ENCODE measurements at places on chromosomes 6 and 20.

DNA sequence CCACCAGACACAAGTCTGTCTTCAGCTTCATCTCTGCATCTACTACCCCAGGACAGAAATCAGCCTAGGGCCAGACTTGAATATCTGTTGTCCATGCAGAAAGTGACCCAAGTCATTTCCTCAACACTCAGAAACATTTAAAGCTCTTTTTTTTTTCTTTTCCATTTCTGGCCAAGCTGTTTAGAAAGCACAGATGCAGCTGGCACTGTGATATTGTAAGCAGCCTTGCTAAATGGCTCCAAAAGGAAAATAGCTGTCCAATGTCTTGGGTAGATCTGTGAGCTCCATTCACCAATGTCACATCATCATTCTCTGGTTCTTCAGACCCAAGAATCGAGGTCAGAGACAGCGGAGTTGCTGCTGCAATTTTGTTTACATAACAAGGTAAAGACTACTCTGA is 174.2 kb downstream of the PDE7B start:
- DNase-seq, result no peak

DNA sequence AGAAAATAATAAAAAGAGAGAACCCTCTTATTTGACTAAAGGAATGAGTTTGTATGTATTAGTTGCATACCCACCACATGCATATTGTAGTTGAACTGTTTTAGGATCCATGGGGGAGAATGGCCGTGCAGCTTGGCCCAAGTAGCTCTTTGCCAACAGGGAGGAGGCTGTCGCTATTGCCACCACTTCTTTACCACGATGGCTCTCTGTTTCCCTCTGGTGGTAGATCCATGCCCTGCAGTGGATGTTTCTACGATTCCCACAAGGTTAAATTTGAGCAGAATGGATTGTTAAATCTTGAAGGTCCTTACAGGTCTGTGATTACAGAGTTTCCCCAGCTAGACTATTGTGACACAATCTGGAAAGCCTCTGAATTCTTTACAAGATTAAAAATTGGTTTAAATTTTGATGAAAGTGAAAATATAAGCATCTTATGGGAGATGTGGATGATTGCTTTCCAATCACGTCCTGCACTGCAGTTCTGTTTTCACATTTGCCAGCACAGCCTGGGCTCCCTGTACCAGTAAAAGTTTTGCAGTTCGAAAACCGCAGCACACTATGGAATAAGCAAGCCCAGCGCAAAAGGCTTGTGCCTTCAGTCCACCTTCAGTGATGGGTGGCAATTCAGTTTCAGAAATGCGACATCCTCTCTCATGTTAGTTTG is 34.4 kb upstream of the FNDC1 start:
- peak; percentile 46 for DNase-seq

DNA sequence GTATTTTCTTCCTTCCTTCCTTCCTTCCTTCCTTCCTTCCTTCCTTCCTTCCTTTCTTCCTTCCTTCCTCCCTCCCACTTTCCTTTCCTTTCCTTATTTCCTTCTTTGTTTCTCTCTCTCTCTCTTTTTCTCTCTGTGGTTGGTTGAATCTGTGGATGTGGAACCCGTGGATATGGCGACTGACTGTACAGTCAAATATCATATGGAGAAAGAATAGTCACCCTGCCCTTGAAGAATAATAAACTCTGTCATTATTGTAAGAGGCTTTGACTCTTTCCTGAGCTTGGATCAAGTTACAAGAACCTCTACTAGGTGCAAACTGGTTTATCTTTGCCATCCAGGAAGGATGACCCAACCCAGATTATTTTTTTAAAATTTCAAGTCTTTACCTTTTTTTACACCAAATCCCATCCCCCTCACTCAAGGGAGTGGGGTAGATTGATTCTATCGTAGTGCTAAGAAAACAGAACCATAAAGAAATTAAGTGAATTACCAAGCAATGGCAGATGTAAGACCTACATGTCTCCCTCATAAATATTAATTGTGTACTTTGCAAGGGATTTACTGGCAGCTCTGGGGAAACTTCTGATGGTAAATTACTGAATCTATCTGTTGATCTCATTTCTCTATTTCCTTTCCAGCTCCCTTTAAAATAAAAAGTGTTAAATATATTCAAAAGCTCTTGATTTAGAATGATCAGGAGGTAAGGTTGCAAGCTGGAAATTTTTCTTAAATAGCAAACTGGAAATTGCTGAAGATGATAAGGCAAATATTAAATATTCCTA is 667.5 kb downstream of the UTRN start:
- DNase-seq, result no peak

- no peak for DNase-seq
These were observed 55.6 kb downstream of the ADTRP start for GRCh38 chr6:11722805-11723631.

DNA sequence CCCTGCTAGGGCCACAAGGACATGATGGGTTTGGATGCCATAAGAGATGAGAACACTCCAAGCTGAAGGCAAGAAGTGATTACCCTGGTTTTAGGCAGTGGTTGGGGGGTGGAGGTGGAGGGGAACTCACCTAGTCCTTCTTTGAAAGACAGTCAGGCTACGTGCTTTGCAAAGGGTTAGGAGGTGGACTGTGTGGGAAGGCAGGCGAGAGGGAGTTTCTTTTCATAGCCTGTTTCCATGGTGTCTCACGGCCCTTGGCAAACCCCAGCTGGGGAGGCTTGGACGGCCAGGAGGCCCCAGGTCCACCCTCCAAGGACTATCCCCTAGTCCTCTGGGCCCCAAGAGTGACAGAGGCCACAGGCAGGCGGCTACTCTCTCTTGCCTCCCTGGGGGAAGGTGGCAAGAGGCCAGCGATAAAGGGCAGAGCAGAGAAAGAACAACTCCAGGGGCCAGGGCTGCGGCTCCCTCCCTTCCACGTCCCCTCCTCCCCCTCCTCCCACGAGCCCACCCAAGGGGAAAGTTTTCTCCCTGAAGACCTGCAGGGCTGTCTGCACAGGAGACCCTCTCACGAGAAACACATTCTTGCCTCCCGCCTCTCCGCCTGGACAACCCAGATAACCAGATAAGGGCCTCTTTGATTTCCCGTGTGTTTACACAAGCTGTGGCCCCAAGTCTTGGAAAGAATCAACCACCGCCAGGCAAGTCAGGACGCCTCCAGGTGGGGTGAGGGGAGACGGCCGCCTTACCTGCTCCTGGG is 74.4 kb downstream of the NOL4L start:
- DNase-seq, result no peak

- no peak for DNase-seq
These were observed 67.6 kb upstream of the TMEM200A start for GRCh38 chr6:130298258-130298657.

- DNase-seq, result peak; percentile 98
These were observed 9.2 kb downstream of the TP53INP2 start for GRCh38 chr20:34713194-34713943.

GRCh38 chr20:16246870-16247269 is 326.4 kb downstream of the KIF16B start:
- no peak for DNase-seq

DNA sequence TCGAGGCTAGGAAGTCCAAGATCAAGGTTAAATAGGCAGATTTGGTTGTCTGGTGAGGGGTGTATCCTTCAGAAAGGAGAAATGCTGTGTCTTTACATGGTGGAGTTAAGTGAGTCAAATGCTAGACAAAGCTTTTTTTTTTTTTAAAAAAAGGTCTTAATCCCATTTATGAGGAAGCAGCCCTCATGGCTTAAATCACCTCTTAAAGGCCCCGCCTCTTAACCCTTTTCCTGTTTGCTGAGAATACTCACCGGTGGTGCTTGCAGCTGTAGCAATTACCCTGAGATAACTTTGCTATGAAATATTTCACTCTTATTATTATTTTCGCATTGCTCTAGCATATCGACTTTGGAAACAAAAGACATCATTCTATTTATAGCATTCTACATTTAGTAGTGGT is 30.8 kb downstream of the FBXO30 start:
- no peak for DNase-seq

GRCh38 chr20:21498195-21498594 is 15.7 kb downstream of the NKX2-2 start:
- DNase-seq, result no peak

DNA sequence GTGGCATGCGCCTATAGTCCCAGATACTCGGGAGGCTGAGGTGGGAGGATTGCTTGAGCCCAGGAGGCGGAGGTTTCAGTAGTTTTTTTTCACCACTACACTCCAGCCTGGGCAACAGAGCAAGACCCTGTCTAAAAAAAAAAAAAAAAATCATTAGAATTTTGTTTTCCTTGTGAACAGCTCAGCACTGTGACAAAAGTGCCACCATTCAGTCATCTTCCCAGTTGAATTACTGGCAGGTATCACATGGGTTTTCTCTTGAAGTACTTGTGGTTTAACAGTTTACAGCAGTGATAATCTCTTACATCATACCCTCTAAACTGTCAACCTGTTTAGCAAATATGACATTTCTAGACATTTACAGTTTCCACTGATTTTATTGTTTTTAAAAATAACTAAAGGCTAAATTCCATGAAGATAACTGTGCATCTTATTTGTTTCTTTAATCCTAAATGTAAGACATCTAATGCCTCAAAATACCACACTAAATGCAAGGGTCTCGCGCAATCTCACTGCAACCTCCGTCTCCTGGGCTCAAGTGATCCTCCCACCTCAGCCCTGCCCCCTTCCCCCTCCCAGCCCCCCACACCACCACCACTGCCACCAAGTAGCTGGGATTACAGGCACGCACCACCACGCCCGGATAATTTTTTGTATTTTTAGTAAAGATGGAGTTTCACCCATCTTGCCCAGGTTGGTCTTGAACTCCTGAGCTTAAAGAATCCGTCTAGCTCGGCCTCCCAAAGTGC is 7.0 kb downstream of the TRPC4AP start:
- DNase-seq, result no peak

GRCh38 chr6:168180548-168181011 is 101.6 kb upstream of the FRMD1 start:
- DNase-seq, result no peak

DNA sequence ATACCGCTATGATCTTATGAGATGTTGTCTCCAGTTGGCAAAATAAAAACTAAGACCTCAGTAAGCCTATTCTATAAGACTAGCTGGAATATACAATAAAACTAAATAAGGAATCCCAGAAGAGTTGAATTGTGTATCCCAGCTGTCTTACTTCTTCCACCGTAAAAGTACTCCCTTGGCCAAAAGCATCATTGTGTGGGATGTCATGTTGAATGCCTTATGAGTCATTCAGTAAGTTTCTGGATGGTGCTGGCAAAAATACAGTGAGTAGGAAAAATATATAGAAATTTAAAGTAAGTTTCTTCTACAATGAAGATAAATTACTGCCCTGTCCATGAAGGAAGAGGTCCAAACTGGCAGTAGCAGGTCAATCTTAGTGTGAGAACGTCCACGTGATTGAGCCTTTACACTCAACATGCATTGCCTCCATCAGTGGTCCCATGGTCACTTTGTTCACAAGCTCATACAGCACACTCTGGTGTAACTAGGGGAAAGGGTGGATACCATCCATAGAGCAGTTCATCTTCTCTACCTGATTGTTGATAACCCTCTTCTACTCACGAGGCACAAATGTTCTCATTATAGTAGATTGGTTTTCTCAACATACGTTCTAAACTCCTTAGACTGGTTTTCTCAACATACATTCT is 13.7 kb upstream of the ZNF318 start:
- DNase-seq, result peak; percentile 30

GRCh38 chr6:135322427-135323201 is 141.5 kb downstream of the MYB start:
- no peak for DNase-seq

DNA sequence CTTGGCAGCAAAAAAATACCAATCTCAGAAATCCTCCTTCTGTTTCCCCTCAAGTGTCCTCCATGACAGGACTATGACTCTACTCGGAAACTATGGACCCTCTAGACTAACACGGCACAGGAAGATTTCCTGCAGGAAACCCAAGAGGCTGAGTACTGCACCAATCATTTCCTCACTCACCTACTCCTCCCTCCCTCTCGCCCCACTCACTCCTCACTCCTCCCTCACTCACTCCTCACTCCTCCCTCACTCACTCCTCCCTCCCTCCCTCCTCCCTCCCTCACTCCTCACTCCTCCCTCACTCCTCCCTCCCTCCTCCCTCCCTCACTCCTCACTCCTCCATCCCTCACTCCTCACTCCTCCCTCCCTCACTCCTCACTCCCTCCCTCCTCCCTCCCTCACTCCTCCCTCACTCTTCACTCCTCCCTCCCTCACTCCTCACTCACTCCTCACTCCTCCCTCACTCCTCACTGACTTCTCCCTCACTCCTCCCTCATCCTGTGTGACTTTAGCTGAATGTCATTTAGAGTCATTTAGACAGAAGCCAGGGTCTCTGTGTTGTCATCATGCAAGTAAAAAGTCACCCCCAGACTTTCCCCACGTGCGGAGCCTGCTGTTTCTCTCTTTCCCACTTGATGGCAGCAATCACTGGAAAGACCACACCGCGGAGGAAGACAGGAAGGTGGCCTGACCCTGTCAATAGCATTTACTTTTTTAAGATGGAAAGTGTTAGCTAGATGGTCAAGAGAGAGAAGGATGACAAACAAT is 226.8 kb upstream of the PDE10A start:
- DNase-seq, result no peak

DNA sequence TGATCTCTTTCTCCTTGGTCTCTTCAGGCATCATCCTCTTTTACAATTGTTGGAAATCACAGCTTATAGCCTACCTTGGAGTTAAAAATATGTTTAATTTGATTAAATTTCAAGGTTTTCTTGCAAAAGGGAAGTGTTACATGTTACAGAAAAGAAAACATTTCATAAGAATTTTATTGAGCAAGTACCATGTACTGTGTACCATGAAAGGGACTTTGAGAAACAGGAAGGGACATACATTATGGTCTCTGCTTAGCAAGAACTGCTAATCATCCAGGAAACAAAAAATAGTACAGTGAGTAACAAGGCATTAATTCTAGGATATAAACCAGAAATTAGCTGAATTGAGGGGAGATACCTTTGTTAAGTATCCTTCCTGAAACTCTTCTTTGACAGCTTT is 145.3 kb upstream of the SPACA1 start:
- no peak for DNase-seq

- DNase-seq, result peak; percentile 11
These were observed 41.5 kb upstream of the FAM83B start for GRCh38 chr6:54805077-54805476.

GRCh38 chr20:37922016-37922415 is 19.1 kb downstream of the VSTM2L start:
- DNase-seq, result no peak
